ENCODE measurements at places on chromosomes 3 and 15.
A peak's percentile ranks its signal among the peaks of the same experiment; 100 is the strongest.

GRCh38 chr15:94509259-94509658 lies 277.9 kb downstream of the MCTP2 start:
- DNase-seq = no peak

DNA sequence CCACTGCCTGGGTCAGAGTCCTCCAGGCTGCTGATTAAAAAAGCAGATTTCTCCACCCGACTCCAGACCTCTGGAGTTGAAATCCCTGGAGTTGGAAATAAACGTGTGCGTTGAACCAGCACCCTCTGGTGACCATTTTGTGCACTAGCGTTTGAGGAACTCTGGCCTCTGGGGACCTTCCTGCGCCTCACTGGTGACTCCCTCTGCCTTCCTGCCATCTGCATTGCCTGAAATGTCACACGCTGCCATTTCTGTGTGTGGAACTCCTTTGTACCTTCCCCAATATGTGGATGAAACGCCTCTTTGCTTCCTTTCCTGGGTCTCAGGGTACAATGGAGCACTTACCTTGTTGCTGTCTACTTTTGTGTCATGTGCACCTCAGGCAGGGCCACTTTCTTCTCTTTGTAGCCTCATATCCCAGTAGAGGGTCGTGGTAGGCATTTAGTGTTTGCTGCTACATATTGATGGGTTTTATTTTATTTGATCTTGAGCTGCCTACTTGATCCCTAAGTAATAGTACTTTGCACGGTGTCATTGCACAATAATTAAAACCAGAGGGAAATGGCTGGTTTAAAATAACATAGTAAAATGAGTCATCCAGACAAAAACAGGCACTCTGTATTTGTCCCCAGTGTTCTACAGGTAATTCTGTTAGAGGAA lies 56.8 kb downstream of the GPR171 start:
- peak; percentile 75 for DNase-seq

DNA sequence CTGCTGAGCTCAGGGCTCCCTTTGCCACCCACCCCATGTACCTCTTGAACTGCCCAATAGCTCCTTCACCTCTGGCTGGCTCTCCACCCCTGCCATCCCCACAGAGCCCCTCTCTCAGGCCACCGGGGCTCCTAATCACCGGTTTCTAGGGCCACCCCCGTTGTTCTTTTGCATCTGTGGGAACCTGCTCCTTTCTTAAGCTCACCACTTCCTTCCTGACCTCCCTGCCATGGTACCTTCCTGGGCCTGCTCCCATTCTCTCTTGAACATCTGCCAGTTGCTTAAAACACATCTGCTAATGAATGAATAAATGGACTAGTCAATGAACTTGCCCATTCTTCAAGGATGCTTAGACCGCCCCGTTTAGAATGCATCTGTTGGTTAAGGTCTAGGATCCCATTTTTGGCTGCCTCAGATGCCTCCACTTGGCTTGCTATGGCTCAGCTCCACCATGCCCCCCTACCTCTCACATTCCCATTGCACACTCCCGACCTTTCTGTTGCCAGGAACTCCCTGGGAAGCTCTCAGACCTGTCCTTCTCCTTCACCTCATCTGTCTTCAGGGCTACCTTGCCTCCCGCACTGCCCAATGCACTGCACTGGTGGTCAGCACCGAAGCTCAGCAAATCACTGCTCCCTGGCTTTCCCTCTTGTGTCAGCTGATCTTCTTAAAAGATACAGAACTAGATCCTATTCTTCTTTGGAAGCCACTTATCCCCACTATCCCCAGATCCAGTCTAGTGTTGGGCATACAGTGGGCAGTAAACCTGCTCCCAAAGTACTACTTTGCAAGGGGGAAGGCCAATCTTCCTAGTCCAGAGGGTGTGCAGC lies 9.1 kb downstream of the AMOTL2 start:
- DNase-seq = no peak

- no peak for DNase-seq
Observed at GRCh38 chr15:25859838-25860645, 3.1 kb downstream of the ATP10A start.

GRCh38 chr3:16448639-16449070 lies 64.8 kb downstream of the RFTN1 start:
- peak; percentile 94 for DNase-seq

DNA sequence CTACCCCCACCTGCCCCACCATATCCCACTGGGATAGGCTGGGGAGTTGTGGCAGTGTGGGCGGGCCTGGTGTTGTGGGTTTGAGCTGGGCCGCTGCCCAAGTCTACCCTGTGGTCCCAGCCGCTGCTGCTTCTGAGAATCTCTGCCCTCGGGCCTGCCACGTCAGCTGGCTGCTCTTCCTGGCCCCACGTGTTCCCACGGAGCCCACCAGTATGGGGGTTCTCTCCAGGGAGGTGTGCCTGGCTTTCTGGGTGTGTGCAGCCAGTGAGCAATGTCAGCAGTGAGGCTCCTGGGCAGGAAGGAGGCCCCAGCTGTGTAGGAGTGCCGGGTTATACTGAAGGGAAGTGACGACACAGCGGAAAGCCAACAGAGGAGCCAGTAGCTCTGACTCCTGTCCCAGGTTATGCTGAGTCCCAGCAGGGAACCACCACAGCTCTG lies 10.5 kb downstream of the GNAI2 start:
- peak; percentile 83 for DNase-seq

GRCh38 chr3:197749315-197749600 lies 425 bp upstream of the FYTTD1 start:
- peak; percentile 66 for DNase-seq

DNA sequence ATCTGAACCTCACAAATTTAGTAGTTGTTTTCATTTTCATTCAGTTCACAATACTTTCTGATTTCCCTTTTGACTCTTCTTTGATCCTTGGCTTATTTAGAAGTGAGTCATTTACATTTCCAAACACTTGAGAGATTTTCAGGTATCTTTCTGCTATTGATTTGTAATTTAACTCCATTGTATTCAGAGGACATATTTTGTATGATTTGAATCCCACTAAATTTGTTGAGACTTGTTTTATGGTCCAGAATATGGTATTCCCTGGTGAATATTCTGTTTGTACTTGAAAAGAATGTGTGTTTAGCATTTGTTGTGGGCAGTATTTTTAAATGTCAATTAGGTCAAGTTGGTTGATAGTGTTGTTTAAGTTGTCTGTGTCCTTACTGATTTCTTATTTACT lies 29.6 kb downstream of the FAN1 start:
- no peak for DNase-seq

DNA sequence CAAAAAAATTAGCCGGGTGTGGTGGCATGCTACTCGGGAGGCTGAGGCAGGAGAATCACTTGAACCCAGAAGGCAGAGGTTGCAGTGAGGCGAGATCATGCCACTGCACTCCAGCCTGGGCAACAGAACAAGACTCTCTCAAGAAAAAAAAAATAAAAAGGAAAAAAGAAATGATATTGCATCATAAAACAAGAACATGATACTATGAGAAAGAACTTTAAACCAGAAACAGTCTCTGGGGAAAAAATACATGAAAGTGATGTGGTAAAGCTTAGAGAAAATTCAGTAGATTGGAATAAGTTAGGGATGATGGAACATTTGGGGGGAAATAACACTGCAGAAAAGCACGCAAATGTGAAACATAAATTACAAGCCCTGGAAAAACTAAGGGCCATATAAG lies 54.7 kb downstream of the CRYGS start:
- no peak for DNase-seq

DNA sequence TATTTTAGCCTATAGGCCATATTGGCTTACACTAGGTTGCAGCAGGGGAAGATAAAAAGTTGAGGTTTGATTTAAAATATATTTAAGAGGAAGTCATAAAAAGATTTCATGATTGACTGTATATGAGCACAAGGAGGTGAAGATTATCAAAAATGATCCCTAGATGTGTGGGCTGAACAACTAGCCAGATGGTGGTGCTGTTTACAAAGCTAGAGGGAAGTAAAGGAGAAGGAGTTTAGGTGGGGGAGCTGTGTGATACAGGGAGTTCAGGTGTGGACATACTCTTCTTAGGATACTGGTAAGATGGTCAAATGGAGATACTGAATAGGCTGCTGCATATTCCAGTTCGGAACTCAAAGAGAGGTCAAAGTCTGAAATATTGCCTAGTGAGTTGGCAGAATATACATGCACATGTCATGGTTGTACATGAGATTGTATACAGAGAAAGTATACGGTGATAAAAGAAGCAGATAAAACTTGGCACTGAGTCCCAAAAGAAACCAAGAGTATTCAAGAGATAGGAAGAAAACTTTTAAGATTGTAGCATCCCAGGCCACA lies 727.8 kb downstream of the NLGN1 start:
- no peak for DNase-seq
